ENCODE measurements at places on chromosomes 6 and 20.

GRCh38 chr6:10598084-10598960 lies 77.2 kb downstream of the GCNT2 start:
- no peak for DNase-seq

DNA sequence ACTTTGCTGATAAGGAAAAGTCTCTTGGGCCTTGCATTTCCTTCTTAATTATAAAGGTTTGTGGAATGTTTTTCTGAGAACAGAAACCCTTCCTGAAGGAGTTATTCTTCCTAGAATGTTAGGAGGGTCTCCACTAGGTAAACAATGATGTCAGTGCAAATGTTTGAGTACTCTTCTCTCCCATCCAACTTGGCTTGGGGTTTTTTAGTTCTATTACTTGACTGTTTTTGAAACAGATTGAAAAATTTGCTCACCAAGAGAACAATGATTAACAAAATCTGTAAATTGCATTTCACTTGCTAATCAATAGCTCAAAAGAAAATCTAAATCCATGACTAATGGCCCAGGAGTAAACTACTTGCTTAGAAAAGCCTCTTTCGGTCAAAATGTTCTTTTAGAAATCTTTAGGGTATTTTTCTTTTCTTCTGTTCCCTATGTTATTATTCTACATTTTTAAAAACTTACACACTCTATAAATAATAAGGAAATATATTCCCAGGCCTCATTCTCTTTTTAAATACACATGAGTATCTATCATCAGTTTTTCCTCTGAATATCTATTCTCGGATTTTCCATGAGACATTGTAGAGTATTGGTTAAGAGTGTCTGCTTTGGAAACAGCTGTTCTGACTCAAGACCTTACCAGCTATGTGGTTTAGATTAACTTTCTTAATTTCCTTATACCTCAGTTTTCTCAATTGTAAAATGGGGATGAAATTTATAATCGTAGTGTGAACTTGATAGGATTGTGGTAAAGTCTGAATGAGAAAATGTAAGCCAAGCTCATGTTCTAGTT lies 234.2 kb upstream of the CITED2 start:
- DNase-seq = no peak

DNA sequence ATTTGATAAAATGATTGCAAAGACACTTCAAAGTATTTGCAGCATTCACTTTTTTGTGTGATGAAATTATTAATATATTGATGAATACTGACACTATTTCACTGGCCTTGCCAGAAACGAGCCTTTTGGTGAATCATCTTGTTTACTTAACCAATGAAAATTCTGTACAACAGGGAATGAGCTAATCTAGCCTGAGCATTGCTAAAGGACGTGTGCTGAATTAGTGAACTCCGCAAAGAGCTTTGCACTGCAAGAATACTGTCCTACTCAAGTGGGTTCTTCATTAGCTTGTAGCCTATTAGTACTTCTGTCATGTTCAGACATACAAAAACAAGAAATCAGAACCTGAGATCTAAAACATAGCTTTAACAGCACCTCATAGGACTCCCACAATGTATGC lies 172.0 kb upstream of the NRSN1 start:
- no peak for DNase-seq

GRCh38 chr6:50185006-50185405 lies 135.3 kb upstream of the DEFB112 start:
- DNase-seq = no peak

- no peak for DNase-seq
Observed at GRCh38 chr6:25670793-25671513, 18.9 kb downstream of the SCGN start.

DNA sequence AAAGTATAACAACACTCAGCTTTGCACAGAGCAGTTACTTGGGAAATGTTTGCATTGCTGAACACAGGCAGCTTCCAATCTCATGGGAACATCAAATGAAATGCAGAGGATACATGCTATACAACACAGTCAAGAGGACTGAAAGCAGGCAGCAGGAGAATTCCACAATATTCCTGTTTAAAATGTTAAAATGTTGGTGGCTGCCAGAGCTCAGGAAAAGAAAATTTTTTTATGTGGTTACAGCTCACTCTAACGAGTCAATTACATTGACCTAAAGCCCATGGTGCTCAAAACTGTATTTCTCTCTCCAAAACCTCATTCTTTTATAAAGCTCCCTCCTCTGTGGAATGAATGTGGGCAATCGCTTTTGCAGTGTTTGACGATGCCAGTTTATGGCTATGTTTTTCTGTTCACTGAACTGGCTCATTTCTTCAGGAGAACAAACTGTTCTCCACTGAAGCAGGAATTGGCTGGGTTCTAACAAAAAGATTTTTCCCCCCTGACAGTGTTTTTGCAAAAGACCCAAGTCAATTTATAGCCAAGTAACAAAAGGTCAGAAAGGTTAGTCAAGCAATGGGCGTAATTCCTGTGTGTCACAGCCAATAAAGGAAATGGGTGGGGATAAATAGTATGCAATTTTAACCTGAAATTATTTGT lies 69.0 kb downstream of the ZHX3 start:
- no peak for DNase-seq

DNA sequence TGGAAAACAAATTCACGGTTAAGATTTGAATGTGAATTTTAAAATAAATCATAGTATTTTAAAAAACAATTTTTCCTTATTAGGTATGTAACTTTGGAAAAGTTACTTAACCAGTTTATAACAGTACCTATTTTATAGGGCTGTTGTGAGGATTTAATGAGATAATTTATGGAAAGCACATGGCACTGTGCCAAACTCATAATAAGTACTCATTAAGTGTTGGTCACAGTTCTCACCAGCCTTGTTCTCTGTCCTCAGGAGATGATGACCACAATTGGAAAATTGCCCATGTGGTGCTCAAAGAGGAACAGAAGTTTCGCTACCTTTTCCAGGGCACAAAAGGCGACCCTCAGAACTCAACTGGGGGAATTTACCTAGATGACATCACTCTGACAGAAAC lies 39.6 kb downstream of the MEP1A start:
- DNase-seq = no peak

DNA sequence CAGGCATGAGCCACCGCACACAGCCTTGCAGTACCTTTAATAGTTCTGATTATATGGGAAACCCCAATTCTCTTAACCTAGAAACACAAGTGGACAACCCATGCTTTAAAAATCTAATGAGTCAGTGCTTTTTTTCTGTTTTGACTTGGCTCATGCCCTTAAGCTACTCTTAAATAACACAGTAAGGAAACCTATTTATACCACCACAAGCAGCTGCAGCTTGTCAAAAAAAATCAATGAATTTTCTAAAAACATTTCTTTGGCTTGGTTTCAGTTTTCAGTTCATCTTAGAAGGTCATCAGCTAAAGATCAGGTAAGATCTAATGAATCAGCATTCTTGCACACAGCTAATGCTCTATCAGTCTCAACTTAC lies 124.1 kb upstream of the DST start:
- no peak for DNase-seq

- no peak for DNase-seq
Observed at GRCh38 chr20:61217848-61218247, 34.2 kb upstream of the CDH4 start.

- DNase-seq = no peak
Observed at GRCh38 chr6:163965426-163966348, 551.2 kb downstream of the QKI start.

DNA sequence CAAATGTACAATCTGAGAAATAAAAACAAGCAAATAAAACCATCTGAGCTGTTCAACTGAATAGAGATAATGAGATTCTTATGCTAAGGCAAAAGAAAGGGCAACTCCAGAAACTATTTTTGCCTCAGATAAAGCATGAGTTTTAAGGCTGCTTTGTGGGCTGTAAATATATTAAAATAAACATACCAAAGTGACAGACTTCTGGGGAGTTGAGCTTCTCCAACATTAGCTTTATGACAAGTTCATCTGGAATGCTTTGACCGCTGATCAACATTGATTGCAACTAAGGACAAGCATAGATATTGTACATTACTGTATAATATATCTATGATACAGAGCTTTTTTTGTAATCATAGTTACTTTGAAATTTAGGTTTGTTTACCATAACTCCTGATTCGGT lies 19.3 kb downstream of the AK9 start:
- DNase-seq = no peak

DNA sequence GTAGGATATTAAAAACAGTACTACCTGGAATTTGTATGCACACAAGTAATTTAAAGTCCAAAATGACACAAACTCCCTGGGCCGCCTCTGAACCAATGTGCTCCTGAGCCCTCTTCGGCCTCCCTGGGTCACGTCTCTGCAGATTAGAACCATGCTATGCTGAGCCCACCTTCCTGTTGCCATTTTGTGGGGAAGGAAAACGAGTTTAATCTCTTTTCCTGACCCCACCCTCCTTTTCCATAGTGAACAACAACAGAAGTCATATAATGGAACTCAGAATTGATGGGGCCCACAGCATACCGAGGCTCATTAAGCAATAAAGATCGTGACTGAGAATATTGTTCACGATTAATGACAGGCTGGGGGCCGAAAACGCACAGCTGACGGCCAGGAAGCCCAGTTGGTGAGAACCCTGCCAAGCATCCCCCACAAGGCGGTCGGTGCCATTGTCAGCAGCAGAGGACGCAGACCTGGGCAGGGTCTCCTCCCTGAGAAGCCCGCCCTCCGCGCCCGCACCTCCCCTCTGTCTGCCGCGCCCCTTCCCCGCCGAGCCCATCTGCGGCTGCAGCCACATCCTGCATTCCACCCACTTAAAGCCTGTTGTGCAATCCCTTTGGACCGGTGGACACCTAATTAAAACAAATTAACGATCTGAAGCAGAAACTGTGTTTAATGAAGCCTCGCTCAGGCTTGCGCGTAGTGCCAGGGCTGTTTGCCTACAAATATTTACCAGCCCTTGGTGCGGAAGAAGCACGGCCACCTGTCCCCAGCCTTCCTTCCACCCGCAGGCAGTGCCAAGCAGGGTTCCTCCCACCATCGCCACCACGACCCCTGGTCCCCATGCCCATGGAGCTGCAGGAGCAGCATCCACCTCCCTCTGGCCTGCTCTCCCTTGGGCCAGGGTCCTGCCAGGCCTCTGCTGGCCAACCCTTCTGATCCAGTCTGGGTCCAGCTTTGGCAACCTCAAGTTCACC lies 68.1 kb downstream of the DLL1 start:
- DNase-seq = no peak

DNA sequence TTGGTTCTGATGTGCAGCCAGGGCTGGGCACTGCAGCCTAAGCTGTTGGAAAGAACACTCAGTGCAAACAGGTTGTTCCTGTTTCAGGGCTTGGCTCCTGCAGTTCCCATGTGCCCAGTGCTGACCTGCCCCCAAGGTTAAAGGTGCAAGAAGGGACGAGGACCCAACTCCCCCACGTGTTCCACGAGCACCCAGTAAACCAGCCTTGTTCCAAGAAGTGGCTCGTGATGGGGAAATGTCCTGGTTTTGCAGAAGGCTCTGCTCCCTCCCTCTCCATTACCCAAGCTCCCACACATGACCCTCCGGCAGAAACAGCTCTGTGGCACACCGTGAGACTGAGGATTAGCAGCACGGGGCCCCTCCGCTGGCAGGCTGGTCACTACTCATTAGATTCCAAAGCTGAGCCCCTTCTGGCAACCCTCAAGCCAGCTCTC lies 9.4 kb downstream of the ACSS1 start:
- no peak for DNase-seq

- DNase-seq = no peak
Observed at GRCh38 chr6:144478483-144478882, 193.3 kb downstream of the UTRN start.

GRCh38 chr6:157096105-157096504 lies 227.2 kb downstream of the TMEM242 start:
- no peak for DNase-seq

GRCh38 chr6:14275493-14275851 lies 157.9 kb downstream of the CD83 start:
- DNase-seq = no peak

DNA sequence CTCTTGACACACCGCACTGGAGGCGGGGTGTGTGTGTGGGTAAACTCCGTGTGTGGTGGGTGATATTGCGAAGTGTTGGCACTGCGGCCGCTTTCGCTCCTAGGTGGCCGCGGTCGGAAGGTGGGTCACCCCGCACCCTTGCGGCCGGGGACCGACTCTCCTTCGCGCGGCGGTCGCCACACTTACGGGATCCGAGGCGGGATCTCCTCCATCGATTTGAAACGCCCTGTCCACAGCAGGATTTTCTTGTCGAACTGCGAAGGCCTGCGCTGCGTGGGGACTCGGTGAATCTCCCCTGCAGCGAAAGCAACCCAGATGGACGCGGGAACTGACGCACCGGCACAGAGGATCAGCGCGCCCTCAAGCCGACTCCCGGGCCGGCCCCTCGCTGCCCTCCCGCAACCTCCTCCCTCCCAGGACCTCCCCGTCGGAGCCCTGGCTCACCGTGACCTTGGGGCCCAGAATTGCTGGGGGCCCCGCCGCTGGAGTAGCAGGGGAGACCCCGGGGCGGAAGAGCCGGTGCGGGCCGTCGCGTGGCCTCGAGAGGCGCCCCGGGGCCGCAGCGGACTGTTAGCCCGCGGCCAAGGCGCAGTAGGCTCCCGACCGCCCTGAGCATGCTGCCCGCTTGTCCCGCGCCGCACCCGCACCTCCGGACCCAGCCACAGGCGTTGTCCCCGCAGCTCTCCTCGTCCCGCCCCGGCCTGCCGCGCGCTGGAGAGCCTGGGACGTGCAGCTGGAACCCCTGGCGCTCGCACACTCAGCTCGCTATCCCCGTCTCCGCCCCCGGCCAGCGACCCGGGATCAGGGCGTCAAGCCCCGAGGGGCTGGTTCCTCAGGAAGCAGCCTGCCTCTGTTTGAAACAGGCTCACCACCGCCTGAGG lies at the start of gene FAM162B:
Gene FAM162B, minus strand, starts transcription at position 759 of the 881 bp plus-strand sequence. Its CDS starts 143 bp downstream, at position 616.
- DNase-seq = no peak

DNA sequence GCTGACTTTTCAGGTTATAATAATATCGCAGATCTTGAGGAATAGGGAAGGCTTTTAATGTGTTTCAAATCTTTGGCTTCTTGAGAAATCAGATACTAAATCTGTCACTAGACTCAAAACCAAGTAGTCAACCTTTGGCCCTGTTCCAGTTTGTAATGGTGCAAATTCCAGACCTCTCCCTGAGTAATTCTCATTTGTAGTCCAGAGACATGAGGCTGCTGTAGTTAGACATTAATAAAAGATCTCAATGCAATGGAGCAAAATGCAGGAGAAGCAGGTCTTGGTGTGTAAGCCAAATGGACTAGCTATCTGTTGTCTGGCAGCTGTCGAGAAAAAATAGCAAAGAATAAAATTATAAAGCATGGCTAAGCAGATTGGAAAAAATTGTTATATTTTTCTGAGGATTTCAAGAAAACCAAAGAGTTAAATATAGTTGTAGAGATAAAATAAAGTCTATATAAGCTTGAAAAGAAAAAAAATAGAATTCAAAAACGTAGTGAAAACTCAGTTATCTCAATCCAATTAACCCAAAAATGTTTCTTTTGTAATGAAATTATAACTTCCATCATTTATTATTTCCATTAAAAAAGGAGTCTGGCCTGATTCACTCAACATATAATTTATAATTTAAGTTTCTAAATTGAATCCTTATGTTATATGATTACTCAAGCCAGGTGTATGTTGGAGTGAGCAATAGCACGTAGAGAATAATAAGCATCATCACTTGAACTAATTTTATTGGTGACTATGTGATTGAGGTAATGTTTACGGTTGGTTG lies 161.5 kb upstream of the ADGRB3 start:
- DNase-seq = no peak
